ENCODE measurements at places on chromosomes 7 and 10. TPM values are rescaled to one million over a fixed set of nuclear protein-coding genes. Genes with fewer than 3 reads are reported as not detected.

C10orf67 gene
- not detected for polyA plus RNA-seq

PRF1 gene
- 3.7 TPM for polyA plus RNA-seq

GAD2 gene
- polyA plus RNA-seq = not detected

NRP1 gene
- polyA plus RNA-seq = 70.9 TPM

PPP1R3C gene
- 9.6 TPM for polyA plus RNA-seq

IGFBP3 gene
- 179 TPM for polyA plus RNA-seq

VAX1 gene
- polyA plus RNA-seq = not detected

TMEM176A gene
- polyA plus RNA-seq = 60.4 TPM

TCTN3 gene
- 14.3 TPM for polyA plus RNA-seq

OR2A7 gene
- polyA plus RNA-seq = 0.67 TPM

TMEM140 gene
- 26.2 TPM for polyA plus RNA-seq

Data from adipose tissue (tissue), 3 donors.